ENCODE measurements at places on chromosomes 3 and 15. TPM values are rescaled to one million over a fixed set of nuclear protein-coding genes. Genes with fewer than 3 reads are reported as not detected.

DNA sequence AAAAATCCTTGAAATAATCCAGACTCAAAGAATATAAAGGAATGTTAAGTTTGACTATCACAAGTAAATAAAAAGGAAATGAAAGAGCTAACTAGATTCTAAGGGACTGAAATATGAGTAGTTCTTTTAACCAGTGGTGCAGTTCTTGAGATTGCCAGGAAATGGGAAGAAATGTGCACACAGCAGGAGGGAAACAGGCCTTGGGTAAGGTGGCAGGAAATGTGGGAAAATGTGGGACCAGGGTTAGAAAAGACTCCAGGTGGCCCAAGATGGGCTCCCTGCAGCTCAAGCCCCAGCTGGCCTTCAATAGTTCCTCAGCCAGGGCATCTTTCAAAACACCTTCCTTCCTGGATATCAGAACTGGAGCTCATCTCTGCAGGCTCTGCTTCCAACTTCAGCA lies 181.3 kb downstream of the ISL2 start:
- DNase-seq, result no peak

- no peak for DNase-seq
These were observed 222.3 kb upstream of the LYSMD4 start for GRCh38 chr15:99955532-99955931.

- no peak for DNase-seq
These were observed 16.6 kb downstream of the DUOX1 start for GRCh38 chr15:45146405-45146804.

GRCh38 chr15:25670025-25670554 lies 193.0 kb downstream of the ATP10A start:
- no peak for DNase-seq

The SPINK8 gene
- total RNA-seq, result not detected

Measured in activated CD4-positive, alpha-beta T cell treated with anti-CD3 and anti-CD28 coated beads, Interleukin-2, amount 10 ng/mL, durations not matched to agents 7 days and 5 days (primary cell).